ENCODE measurements at places on chromosomes 7 and 10. TPM values are rescaled to one million over a fixed set of nuclear protein-coding genes. Genes with fewer than 3 reads are reported as not detected.

The PLCE1 gene
- 0.01 TPM for polyA plus RNA-seq

- no peak for DNase-seq
Measured at GRCh38 chr7:69674701-69675182, 76.5 kb downstream of the AUTS2 start.

DNA sequence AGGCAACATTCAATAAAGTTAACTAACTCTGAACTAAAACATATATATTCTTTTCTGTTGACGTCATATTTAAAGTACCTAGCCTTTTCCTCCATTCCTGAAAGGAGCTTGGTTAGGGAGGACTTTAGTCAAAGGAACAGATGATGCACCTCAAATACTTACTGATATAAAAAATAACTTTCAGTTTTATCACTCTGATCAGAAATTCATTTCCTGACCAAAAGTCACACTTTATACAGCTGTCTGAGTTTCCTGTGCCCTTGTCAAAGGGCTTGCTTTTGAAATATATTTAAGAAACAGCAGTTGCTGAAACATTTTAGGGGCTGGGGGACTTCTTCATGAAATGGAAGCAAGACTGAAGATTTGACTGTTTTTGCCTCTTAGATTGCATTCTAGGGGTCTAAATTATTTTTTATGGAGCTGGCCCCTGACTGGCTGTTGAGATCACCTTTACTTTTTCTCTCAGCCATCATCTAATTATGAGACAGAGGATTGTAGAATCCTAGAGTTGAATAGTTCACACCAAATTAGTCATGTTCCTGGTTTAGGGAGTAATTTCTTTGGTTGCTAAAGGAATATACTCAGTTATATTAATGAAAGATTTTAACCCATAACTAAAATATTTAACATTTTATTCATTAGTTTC lies 46.6 kb downstream of the GLCCI1 start:
- peak; percentile 38 for DNase-seq

DNA sequence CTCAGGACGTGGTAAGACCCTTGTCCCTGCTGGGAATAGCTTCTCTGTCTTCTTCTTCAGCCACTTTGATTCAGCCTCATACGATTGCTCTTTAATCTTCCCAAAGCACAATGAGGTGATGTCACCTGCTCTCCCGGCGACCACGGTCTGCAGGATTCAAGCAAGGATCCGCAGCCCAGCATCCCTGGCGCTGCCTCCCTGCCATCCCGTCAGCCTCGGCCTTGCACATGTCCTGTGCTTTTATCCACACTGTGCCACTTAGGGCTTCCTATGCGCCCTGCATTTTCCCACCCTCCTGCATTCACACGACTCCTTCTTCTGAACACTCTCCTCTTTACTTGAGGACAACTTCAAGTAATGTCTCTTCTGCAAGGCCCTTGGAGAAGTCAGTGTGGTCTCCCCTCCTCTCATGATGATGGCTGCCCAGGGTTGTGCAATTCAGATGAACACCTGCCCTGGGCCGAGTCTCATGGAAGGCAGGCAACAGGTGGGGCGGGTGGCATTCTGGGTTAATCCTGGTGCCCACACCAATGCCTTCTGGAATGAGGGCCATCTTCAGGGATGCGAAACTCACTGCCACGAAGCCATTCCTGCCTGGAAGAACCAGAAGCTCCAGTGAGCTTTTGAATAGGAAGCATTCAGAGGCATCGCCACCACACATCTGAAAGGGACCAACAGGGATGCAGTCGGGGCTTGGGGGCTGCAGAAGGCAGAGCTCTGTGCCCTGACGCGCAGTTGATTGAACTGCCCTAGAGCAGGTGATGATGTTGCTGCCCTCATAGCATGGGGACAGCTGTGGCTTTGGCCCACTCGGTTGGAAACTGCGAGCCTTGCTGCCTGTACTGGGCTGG lies 287.5 kb downstream of the GLRX3 start:
- no peak for DNase-seq

Measured in endothelial cell of umbilical vein (primary cell).